NCI-H2171 treated with DMSO at 0.1 percent for 48 hours (cell line): ENCODE measurements at places on chromosomes 1 and 21.

GRCh38 chr1:213269829-213270228, 218.8 kb downstream of the RPS6KC1 start:
- no peak for DNase-seq

DNA sequence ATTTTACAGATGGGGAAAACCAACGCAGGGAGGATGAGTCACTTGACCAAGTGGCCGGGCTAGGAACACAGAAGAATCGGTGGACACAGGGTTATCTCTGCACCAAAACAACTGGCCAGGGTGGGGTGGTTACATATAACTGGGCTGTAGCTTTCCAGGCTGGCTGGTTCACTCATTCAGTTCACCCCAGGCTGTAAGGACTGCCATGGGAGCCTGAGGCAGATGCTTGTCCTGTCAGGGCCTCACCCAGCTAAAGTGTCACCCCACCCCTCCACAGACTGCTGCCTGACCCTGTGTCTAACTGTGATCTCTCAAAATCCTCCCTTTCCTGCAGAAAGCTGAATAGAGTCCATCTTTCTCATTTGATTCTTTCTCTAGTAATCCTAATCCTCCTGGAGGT, 387.3 kb downstream of the RYR2 start:
- DNase-seq, result no peak

- DNase-seq, result peak; percentile 57
Observed at GRCh38 chr1:76725864-76726619, 141.2 kb upstream of the ST6GALNAC5 start.

- DNase-seq, result no peak
Observed at GRCh38 chr1:230174471-230175162, 107.6 kb downstream of the GALNT2 start.

DNA sequence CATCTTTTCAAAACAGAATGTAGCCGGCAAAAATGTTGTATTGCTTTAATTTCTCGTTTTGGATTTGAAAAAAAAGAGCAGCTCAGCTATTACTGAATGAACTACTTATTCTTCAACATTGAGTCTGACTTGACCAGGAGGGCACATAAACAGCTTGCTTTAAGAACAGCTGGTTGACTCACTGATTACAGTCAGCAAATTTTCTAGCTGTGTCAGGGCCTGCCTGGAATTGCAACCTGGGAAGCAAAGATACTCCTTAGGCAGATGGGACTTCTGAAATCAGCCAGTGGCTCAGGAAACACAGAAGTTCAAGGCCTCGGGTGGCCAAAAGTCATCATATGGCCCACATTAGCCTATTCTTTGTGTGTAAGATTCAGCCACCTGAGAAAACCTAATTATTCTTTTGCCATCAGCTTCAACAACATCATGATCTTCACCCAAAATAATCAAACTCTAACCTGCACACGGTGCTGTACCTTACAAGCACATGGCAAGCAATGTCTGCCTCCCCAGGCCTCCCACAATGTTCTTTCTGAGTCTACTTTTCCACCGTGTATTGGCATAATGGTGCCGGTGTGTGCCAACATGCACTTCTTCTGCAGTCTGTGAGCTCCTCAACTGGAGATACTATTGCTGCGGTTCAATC, 307.2 kb downstream of the HHIPL2 start:
- DNase-seq, result peak; percentile 57

DNA sequence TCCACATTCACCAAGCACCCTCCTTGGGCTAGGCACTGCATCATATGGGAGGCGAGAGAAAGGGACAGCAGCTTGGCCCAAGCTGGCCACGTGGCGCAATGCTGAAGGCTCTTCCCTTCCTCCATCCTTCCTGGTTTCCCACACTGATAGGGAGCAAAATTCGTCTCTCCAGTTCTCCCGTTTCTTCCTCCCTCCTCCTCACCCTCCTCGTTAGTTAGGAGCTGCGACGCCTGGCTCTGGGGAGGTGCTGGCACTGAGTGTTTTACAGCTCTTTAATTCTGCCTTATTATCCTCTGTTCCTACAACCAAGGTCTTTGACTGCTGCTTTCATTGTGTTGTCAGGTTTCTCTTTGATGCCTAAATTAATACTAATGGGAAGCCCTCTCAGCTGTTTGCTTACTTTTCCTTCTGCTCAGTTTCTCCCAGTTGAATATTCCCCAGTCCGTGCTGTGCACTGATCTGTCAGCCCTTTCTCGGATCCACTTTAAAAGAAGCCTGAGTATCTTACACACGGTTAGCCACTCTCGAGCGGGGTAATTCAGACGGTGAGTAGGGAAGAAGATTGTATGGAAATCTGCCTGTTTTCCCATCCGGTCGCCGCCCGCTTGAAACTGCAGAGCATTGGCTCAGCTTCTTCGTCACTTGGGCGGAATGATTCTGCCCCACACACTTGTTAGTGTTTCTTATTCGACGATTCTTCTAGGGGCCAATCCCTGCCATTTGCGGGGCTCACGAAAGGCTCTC, 56.2 kb upstream of the SMYD2 start:
- DNase-seq, result no peak

- no peak for DNase-seq
Observed at GRCh38 chr1:156140879-156141707, 12.3 kb upstream of the SEMA4A start.

GRCh38 chr1:85282424-85282823, 6.0 kb upstream of the BCL10 start:
- no peak for DNase-seq

DNA sequence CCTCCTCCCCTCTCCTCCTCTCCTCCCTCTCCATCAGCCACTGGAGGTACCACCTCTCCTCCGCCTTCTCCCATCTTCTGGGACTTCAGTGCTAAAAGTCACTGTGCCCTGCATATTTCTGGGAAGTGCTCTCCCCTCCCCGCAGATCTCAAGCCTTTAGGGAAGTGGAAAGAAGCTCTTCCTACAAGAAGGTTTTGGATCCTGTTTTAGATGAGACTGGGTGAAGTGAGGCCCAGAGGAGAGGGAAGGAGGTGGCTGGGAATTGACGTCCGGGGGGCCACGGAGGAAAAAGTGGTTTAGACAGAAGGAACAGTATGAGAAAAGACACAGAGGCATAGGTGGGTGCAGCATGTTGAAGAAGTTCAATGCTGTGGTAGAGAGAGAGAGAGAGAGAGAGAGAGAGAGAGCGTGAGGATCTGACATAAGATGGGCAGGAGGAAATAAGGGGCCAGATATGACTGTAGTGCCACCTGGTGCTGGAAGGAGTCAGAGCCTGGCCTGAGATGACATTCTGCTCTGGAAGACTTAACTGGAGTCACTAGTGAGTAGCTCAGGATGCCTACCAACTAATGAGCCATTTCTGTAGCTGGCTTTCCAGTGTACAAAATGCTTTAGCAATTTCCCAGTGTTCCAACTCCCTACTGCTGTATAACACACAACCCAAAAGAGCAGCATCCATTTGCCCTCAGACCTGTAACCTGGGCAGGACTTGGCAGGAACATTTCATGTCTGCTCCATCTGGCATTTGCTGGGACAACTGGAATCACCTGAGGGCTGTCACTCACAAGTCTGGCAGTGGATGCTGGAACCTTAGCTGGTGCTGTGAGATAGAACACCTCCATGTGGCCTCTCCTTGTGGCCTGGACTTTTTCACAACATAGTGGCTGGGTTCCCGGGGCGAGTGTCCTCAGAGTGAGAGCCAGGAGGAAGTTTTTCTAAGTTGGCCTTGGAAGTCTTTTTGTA, 16.6 kb upstream of the ZSCAN20 start:
- DNase-seq, result peak; percentile 87

DNA sequence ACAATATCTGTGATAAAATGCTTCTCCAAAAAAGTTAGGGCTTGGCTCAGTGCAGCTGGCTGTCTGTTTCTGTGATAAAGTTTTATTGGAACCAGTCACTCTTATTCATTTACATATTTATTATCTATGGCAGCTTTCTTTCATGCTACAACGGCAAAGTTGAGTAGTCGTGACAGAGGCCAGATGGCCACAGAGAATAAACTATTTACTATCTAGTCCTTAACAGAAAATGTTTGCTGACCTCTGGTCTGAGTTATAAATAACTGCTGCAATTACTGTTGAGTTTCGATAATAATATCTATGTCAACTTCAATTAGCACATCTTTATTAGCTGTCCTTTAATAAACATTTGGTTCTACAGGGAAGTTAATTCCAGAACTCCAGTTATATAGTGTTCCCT, 180.2 kb upstream of the RUNX1 start:
- no peak for DNase-seq

DNA sequence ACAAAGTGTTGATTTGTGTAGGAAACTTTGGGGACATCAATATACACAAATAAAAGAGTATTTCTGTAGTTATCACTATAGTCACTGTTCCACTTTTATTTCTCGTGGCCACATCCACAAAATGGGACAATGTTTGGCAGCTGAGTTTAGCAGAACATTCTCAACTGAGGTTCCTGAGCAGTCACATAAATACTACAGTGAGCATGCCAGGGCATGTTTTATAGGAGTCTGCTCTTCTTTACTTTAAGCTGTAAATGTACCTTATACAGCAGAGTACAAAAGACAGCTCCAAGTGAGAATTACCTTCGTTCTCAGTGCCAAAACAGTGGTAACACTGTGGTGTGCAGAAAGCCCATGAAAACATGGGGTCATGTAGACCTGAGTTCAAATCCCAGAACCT, 5.0 kb downstream of the BTG3 start:
- DNase-seq, result no peak

- no peak for DNase-seq
Observed at GRCh38 chr1:224427346-224427745, 7.3 kb downstream of the WDR26 start.

DNA sequence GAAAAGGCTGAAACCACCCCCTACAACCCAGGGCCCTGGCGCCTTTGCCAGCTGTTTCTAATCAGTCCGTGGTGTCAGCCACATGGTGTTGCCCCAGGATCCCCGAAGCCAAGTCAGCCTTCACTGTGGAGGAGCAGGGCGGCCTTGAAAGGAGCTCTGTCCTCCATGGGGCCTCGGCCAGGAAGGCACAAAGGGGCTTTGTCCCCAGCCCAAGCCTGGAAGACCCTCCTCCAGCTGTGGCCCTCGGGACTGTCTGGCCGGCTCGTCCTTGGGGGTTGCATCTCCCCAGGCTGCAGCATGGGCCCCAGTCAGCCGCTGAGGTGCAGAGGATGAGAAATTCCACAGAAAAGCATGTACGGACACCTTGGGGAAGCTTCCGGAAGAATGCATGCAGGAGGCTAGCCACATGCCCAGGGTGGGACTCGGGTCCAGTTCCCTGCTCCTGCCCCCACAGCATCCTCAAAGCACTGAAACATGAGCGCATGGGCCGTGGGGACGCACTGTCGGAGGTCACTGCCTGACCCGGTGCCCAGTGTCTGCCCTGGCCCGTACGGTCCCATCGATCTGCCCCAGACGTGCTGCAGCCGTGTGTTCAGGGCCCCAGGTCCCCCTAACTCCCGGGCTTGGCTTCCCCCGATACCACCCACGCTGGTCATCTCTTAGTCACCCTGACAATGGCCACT, 38.6 kb upstream of the POFUT2 start:
- peak; percentile 15 for DNase-seq
